Activated CD4-positive, alpha-beta T cell treated with anti-CD3 and anti-CD28 coated beads, Interleukin-2, amount 10 ng/mL, durations not matched to agents 24 days and 14 days (primary cell): ENCODE measurements at places on chromosomes 2 and 18. TPM values are rescaled to one million over a fixed set of nuclear protein-coding genes. Genes with fewer than 3 reads are reported as not detected.

- H3K36me3 ChIP-seq = no peaks in the 10 kb centered on the region
- H3K27me3 ChIP-seq = peaks cover 2% of the 10 kb centered on the region
- no peak for DNase-seq
- no peak overlapping the region for H3K27ac ChIP-seq
- no peak overlapping the region for H3K4me3 ChIP-seq
Observed at GRCh38 chr2:213001297-213001910, 150.0 kb downstream of the IKZF2 start.

DNA sequence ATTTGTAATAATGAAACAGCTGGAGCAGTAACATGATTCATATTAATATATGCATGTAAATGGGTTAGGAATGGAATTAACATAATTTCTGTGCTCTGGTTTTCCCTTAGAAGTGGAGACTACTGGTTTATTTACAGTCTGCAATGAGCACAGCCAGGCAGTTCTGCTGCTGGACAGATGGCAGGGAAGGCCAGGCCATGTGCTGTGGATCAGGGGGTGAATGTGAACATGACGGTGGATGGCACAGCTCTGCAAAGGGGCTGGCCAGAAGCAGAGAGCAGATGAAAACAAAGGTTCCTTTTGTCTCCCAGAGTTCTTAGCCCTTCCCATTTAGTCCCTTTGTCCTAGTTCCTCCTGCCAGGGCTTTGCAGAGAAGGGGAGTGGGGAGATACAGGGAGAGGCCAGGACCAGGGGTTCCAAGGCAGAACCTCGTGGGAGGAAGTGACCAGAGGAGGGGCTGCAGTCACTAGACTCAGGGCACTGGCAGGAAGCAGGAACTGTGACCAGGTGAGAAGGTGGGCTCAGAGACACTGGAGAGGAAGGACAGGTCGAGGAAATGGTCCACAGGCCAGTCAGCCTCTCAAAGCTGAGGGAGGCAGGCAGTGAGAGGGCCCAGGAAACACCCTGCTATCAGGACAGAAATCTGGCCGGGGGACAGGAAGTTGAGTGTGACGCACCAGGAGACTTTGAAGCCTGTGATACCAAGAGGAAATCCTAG lies 112.9 kb upstream of the ATP8B1 start:
- DNase-seq = peak; percentile 65
- no peaks in the 10 kb centered on the region for H3K36me3 ChIP-seq
- H3K27ac ChIP-seq = no peak overlapping the region
- peaks cover 8% of the 10 kb centered on the region for H3K27me3 ChIP-seq
- H3K4me1 ChIP-seq = peaks cover 8% of the 10 kb centered on the region

- no peaks in the 10 kb centered on the region for H3K36me3 ChIP-seq
- DNase-seq = no peak
- no peak overlapping the region for H3K4me3 ChIP-seq
Observed at GRCh38 chr2:160730296-160730995, 236.8 kb upstream of the RBMS1 start.

DNA sequence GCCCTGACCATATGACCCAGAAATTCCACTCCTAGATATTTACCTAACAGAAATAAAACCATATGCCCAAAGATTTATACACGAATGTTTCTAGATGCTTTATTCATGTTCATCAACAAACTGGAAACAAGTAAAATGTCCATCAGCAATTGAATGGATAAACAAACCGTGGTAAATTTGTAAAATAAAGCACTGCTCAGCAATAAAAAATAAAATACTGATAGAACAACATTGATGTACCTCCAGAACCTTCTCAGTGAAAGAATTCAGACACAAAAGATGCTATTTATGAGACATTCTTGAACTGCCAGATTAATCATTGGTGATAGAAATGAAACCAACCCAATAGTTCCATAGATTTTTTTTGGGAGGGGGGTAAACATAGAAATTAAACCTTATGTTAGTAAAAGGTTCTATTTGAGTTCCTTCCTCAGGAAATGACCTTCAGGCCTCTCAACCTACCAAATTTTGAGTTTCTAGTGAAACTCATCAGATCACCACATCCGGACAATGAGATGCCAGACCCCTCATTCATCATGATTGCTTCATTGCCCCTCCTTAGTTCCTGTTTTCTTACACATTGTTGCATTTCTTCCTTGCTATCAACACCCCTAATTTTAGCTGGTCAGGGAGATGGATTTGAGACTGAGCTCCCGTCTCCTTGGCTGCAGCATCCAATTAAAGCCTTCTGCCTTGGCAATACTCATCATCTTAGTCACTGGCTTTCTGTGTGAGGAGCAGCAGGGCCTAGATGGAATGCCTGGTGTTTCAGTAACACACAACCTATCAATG lies 203.5 kb downstream of the LPIN1 start:
- no peak for DNase-seq
- H3K4me1 ChIP-seq = peaks cover 7% of the 10 kb centered on the region
- no peaks in the 10 kb centered on the region for H3K36me3 ChIP-seq
- no peak overlapping the region for H3K4me3 ChIP-seq

DNA sequence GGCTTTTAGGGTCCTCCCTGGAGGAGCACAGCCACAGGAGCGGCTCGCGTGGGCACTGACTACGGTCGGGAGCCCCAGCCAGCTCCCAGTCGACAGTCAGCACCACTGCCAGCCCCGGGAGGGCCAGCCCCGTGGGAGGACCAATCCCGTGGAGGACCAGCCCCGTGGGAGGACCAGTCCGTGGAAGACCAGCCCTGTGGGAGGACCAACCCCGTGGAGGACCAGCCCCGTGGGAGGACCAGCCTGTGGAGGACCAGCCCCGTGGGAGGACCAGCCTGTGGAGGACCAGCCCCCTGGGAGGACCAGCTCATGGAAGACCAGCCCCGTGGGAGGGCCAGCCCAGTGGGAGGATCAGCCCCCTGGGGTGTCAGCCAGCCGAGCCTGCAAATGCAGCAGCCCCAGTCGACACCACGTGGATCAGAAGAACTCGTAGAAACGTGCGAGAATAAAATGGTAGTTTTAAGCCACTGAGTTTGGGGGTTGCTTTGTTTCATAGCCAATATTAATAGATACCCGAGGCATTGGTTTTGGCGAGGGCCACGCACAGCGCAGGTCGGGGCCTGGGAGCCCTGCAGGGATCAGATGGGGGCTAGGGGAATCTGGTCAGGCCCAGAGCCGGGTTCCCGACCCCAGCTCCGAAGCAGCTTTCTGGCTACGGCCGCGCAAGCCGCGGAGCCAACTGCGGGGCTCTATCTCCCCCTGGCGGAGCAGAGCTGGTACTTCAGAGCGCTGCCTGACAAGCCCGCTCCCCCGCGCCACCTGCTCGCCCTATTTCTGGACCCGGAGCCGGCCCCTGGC lies 73.0 kb downstream of the TEX51 start:
- no peaks in the 10 kb centered on the region for H3K4me1 ChIP-seq
- H3K27ac ChIP-seq = no peak overlapping the region
- peak overlapping the region; percentile 69 for H3K4me3 ChIP-seq
- H3K27me3 ChIP-seq = peaks cover 43% of the 10 kb centered on the region
- peak; percentile 90 for DNase-seq

GRCh38 chr2:28377984-28378678 lies 14.5 kb upstream of the FOSL2 start:
- H3K36me3 ChIP-seq = no peaks in the 10 kb centered on the region
- no peak for DNase-seq
- H3K27ac ChIP-seq = no peak overlapping the region
- H3K4me3 ChIP-seq = no peak overlapping the region
- H3K4me1 ChIP-seq = peaks cover 16% of the 10 kb centered on the region

GRCh38 chr2:11396021-11396420 lies 51.6 kb upstream of the ROCK2 start:
- no peak overlapping the region for H3K27ac ChIP-seq
- H3K4me1 ChIP-seq = no peaks in the 10 kb centered on the region
- H3K27me3 ChIP-seq = no peaks in the 10 kb centered on the region
- DNase-seq = no peak
- no peaks in the 10 kb centered on the region for H3K36me3 ChIP-seq

- H3K36me3 ChIP-seq = no peaks in the 10 kb centered on the region
- H3K4me1 ChIP-seq = peaks cover 2% of the 10 kb centered on the region
- no peak overlapping the region for H3K4me3 ChIP-seq
- H3K27ac ChIP-seq = no peak overlapping the region
- H3K27me3 ChIP-seq = no peaks in the 10 kb centered on the region
- DNase-seq = no peak
Observed at GRCh38 chr2:241066171-241066892, 35.8 kb downstream of the MTERF4 start.

DNA sequence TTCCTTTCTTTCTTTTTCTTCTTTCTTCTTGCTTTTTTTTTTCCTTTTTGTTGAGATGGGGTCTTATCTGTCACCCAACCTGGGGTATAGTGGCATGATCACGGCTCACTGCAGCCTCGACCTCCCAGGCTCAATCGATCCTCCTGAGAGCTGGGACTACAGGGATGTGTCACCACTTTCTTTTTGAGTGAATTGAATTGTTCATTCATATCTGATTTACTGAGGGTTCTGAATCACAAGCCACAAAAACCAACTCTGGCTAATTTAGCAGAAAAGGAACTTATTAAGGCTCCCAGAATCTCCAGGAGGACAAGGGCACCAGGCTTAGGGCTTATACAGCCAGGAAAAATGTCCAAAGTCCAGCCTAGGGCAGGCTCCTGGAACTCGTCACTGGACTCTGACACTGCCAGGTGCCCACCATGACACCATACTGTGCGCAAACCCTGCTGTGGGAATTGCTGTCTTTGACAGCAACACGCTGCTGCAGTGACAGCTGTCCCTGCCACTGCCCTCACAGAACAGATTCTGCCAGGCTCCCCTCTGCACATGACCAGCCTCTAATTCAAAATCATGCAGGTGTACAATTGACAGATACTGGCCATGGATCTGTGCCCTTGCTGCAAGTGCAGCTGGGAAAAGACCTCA lies 42.9 kb upstream of the EML6 start:
- H3K4me3 ChIP-seq = peak overlapping the region; percentile 77
- no peaks in the 10 kb centered on the region for H3K36me3 ChIP-seq
- peak; percentile 80 for DNase-seq
- peaks cover 47% of the 10 kb centered on the region for H3K27me3 ChIP-seq

- H3K4me3 ChIP-seq = peak overlapping the region; percentile 67
- H3K27me3 ChIP-seq = no peaks in the 10 kb centered on the region
- peaks cover 3% of the 10 kb centered on the region for H3K36me3 ChIP-seq
- no peak for DNase-seq
- H3K27ac ChIP-seq = peak overlapping the region; percentile 75
Observed at GRCh38 chr18:2881088-2881839, 34.5 kb downstream of the EMILIN2 start.

- H3K4me1 ChIP-seq = peaks cover 59% of the 10 kb centered on the region
- peaks cover 4% of the 10 kb centered on the region for H3K27me3 ChIP-seq
- peak; percentile 85 for DNase-seq
- H3K4me3 ChIP-seq = peak overlapping the region; percentile 89
- peak overlapping the region; percentile 90 for H3K27ac ChIP-seq
Observed at GRCh38 chr2:85887566-85888019, 1.2 kb downstream of the ST3GAL5 start.

DNA sequence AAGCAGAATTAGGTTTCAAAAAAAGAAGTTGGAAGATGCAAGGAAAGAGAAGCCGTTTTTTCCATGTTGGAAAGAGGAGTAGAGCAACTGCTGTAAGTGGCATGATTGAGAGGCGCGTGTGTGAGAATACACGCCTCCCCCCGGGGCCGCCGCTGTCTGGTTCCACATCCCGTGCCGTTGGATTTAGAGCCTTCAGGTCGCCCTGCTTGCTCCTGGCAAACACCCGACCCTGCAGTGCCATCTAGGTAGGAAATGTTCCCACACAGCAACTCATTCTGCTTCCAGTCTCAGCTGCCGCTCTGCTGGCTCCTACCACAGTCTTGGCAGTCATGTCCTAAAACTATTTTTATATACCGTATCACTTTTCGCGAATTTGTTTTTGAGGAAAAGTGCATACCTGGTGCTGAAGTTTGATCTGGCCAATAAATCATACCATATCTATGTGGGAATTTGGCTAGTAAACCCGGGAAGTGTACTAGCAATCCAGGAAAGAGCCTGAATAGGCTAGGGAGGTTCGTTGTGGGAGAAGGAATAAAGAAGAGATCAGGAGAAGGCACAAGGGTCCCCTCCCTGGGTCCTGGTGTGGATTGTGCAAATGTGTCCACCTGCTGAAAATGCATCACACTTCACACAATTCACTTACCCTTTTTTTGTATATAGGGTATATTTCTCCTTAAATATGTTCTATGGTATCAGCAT lies 372.7 kb downstream of the FBXO15 start:
- H3K27me3 ChIP-seq = no peaks in the 10 kb centered on the region
- H3K36me3 ChIP-seq = no peaks in the 10 kb centered on the region
- no peak overlapping the region for H3K27ac ChIP-seq
- no peak overlapping the region for H3K4me3 ChIP-seq

DNA sequence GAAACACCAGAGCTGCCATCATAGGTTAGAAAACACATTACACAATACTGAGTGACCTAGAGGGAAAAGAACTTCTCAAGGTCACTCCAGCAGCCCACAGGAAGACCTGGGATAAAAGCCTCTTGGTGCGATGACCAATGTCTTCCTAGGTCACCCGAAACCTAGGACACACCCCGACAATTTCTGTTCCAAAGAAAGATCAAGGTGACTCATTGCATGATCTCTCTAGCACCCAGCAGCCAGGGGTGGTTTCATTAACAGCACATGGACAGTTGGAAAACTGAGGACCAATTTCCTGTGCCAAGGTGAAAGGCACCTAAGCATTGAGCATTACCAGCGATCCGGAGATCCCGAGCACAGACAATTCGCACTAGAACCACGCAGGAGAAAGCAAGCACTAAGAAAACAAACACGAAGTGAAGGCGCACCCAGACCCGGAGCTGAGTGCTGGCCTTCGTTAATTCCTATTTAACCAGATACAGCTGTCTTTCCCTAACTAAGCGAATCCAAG lies 1.5 kb downstream of the CACNB4 start:
- H3K4me3 ChIP-seq = peak overlapping the region; percentile 84
- H3K27me3 ChIP-seq = peaks cover 54% of the 10 kb centered on the region

DNA sequence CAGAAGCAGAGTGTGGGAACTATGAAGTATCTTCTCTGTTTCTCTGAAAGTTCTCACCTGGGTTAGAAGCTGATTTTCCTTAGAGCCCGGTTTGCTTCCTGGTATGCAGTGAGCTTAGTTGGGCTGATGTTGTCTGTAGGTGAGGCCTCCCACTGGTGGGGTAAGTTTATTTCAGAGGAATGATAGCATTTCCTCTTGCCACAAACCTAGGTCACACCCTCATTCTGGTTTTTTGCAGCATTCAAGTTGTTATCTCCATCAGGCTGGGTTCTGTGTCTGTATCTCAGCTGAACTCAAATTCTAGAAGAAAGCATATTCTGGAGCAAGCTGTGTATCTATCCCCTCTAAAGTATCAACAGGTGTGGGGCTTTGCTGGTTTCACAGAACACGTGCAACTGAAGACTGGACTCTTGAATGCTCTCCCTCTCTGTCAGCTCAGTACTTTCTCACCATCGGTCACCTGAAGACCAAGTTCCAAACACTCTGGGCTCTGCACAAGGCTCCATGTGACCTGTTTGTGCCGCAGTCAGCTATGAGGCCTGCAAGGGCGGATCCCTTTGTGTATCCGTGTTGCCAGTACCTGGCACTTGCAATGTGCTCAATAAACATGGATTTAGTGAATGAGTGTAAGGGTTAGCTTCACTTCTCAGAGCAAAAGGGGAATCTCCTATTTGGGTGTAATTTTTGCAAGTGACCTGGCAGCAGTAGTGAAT lies 49.5 kb upstream of the MBOAT2 start:
- H3K4me1 ChIP-seq = peaks cover 1% of the 10 kb centered on the region
- H3K27ac ChIP-seq = no peak overlapping the region
- DNase-seq = no peak
- H3K36me3 ChIP-seq = no peaks in the 10 kb centered on the region

GRCh38 chr2:150431561-150432311 lies 55.7 kb downstream of the RND3 start:
- H3K27ac ChIP-seq = no peak overlapping the region
- DNase-seq = no peak
- H3K36me3 ChIP-seq = no peaks in the 10 kb centered on the region
- no peak overlapping the region for H3K4me3 ChIP-seq
- no peaks in the 10 kb centered on the region for H3K4me1 ChIP-seq

MDH1B gene
- total RNA-seq = 0.12 and 0.47 TPM in 2 replicates

GULP1 gene
- total RNA-seq = not detected in 2 replicates

MC2R gene
- not detected in 2 replicates for total RNA-seq

CROCC2 gene
- total RNA-seq = not detected in 2 replicates

PSMA8 gene
- 0.80 and 0.93 TPM in 2 replicates for total RNA-seq
